Ecto neural progenitor cell (in vitro differentiated cells): ENCODE measurements at places on chromosomes 4 and X.

DNA sequence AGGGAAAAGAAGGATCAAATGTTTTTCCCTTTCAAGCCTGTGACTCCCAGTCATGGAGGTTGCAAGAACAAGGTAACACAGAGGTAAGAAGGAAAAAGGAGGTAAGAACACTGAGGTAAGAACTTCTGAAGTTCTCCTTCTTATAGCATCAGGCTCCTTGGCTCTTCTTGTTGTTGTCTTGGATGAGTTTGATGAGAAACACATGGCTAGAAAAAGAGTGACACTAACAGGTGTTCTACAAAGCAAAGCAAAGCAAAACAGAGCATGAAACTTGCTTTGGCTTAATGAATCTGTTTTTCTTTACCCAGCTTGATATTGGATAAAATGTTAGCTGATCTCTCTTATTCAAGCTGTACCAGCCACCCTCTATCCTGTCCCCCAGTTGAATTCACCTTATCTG is 231.2 kb upstream of the F9 start:
- no peak for DNase-seq

DNA sequence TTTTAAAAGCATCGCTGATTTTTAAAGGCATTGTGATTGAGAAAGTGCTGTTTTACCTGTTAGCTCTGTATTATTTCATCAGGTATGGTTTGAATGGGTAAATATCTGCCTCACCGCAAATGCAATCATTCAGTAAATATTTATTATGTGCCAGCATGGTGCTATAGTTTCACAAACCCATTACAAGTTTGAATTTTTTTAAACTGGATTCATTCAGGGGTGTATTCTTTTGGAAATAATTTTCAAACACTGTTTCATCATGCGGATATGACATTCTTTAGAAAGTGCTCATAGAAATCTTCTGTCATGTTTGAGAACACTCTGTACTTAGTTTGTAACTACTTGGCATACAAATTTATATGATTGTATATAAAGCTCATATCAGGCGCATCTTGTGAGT is 37.2 kb downstream of the LIMCH1 start:
- no peak for DNase-seq

DNA sequence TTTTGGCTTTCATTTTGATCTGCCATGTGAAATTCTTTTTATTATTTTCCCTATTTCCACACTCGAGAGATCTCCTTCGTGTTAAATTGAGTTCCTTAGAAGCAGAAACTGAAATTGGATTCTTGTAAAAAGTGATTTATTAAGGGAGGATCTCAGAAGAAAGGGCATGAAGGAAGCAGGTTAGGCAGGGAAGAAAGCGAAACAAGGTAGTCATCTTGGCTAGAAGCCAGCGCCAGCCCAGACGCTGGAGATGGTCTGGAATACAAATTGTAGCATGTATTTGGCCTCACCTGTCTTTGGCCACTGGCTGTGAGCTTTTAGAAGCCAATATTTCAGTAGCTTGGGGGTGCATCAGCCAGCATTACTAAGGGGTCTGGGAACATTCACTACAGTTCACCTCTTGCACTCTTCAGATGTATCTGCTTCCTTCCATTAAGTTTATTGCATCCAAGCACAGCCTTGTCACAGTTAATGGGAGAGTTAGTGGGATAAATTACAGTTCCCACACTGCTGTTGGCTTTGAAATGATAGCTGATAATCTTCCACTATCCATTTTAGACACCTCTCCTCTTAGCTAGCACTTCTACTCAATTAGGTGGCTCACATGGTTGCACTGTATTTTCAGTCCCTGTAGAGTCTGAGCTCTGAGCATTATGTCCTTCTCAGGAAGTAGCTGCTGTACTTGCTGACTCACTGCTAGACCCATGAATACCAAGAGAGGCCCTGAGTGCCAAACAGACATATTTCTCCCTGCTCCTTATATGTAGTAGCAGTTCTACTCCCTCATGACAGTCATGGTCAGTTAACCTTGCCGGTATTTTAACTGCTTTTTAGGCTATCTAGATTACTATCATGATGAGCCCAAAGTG is 14.6 kb downstream of the GRXCR1 start:
- no peak for DNase-seq

GRCh38 chr4:186984105-186984644 is 260.5 kb upstream of the FAT1 start:
- no peak for DNase-seq

DNA sequence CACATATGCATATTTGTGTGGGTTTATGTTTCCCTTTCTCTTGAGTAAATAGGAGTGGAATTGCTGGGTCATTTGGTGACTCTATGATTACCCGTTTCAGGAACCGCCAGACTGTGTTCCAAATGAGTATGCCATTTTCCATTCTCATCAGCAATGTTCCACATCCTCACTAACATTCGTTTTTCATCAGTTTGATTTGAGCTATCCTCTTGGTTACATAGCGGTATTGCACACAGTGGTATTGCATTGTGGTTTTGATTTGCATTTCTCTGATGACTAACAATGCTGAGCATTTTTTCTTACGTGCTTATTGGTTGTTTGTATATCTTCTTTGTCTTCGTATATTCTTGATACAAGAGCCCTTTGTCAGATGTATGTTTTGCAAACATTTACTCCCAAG is 218.0 kb upstream of the AMOT start:
- DNase-seq: no peak

- no peak for DNase-seq
Measured at GRCh38 chrX:53594354-53594753, 92.2 kb downstream of the HUWE1 start.

DNA sequence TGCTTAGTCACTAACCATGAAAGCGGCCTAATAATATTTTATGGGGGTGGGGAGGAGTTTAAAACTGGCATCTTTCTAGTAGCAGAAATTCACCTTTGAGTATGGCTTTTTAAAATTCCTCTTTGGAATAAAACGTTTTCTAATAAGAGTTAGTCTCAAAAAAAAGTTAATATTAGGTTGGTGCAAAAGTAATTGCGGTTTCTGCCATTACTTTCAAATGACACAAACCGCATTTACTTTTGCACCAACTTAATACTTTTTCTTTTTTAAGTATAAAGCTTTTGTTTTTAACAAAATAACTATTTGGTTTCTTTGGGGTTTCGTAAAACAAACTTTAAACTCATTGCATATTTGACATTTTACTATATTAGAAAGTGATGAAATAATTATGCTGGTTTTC is 68.4 kb downstream of the FBXO8 start:
- DNase-seq: no peak

DNA sequence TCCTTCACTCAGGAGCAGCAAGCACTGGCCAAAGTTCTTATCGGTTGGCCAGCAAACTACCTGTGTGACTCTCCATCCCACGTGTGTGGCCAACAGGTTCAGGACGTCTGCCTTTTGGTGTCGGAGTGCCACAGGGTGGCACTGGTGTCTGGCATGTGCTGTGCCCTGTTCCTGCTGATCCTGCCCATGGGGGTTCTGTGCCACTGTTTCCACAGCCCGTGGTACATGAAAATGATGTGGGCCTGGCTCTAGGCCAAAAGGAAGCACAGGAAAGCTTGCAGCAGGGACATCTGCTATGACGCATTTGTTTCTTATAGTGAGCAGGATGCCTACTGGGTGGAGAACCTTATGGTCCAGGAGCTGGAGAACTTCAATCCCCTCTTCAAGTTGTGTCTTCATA is 4.6 kb upstream of the TLR2 start:
- no peak for DNase-seq

DNA sequence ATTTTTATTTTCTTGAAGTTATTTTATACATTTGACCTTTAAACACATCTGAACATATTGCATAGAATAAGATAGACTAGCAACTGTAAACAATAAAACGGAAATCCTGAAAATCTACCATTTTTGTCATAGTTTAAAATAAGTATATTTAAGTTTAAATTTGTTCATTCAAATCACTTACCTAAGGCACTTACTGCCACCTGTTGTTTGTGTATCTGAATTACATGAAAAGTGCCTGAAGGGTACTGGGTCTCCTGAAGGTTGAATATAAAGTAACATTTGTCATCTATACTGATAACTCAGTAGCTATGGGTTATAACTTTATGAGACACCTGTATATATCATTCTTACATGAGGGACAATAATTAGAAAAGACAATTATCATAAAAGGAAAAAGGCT is 38.6 kb downstream of the TRPC5 start:
- DNase-seq: no peak

GRCh38 chr4:140090215-140090731 is 63.7 kb downstream of the MAML3 start:
- no peak for DNase-seq

GRCh38 chr4:92304606-92305005 is 840 bp downstream of the GRID2 start:
- peak; percentile 53 for DNase-seq

GRCh38 chr4:148420397-148420796 is 21.8 kb downstream of the NR3C2 start:
- DNase-seq: no peak
